ENCODE measurements at places on chromosomes 2 and 18. TPM values are rescaled to one million over a fixed set of nuclear protein-coding genes. Genes with fewer than 3 reads are reported as not detected.

The ZNF892 gene
- total RNA-seq, result 3.2 TPM

The OXER1 gene
- 0.49 TPM for total RNA-seq

The DSEL gene
- total RNA-seq, result not detected

The NT5DC4 gene
- not detected for total RNA-seq

The TIMM21 gene
- total RNA-seq, result 28.1 TPM

Data from T-helper 1 cell treated with Interleukin-12 subunit alpha and Interleukin-12 subunit beta and Interleukin-4 antibody, amounts not matched to agents 30 ng/mL and 1 ng/mL, for 36 hours (primary cell).